ENCODE measurements at places on chromosomes 3 and 15.

GRCh38 chr15:36798366-36798765 lies 218.9 kb downstream of the CDIN1 start:
- DNase-seq = no peak

DNA sequence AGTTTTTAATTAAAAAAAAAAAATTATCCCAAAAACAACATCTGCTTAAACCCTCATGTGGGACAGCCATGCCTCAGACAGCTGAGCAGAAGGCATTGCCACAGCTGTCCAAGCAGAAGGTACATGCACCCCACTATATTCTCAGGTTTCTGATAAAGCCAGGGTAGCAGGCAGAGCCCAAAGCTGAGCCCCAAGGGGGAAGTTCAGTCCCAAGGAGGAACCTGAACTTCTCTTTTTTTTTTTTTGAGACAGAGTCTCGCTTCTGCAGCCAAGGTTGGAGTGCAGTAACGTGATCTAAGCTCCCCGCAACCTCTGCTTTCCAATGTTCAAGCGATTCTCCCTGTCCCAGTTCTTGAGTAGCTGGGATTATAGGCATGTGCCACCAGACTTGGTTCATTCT lies 33.2 kb downstream of the MKRN2 start:
- no peak for DNase-seq

DNA sequence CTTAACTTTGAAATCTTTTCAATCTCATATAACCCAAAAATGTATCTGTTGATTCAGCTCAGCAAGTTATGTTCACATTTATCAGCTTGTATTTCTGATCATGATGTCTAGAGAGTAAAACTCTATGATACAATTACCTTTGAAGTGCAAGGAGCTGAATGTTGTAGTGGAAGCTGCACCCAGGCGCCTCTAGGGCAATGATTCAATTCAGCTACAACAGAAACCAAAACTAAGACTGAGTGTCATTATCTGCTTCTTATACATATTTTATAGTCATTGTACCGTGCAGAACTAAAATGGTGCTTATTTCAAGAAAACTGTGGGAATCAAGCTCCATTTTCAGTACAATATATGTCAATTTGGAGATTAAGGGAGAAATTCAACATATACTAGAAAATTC lies 1237.5 kb downstream of the ZPLD1 start:
- DNase-seq = no peak

- DNase-seq = no peak
Measured at GRCh38 chr15:40050788-40051470, 11.9 kb upstream of the SRP14 start.

GRCh38 chr3:165814380-165814779 lies 22.8 kb downstream of the BCHE start:
- no peak for DNase-seq

DNA sequence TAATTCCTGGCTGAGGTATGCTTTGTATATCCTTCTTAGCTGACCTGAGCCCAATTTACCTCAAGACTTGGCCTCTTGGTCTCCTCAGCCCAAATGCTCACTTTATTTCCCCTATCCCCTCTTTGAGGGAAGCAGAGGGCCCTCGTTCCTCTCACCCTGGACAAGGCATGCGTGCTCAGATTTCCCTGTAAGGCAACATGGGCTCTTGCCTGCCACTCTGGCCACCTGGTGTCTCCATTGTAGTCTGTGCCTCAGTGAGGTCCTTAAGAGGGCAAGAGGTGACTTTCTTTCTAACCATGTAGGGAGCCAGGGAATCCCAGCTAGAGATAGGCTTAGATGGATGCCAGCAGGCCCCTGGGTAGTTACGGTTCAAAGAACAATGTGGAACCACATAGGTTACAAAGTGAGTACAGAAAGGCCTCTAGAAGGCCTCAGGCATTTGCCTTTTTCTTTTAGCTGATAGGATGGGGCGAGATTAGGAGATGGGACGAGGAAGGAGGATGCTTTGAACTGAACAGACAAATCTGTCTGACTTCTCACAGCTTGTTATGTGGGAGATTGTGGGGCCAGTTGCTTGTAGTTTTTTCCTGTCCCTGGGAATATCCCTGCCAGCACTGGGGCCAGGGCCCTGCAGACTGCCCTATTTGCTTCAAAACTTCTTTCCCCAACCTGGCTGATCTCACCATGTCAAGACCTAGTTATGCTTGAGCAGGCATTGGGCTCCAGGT lies 1.1 kb upstream of the INTS14 start:
- no peak for DNase-seq

GRCh38 chr15:47640079-47640478 lies 77.2 kb upstream of the SEMA6D start:
- DNase-seq = no peak

DNA sequence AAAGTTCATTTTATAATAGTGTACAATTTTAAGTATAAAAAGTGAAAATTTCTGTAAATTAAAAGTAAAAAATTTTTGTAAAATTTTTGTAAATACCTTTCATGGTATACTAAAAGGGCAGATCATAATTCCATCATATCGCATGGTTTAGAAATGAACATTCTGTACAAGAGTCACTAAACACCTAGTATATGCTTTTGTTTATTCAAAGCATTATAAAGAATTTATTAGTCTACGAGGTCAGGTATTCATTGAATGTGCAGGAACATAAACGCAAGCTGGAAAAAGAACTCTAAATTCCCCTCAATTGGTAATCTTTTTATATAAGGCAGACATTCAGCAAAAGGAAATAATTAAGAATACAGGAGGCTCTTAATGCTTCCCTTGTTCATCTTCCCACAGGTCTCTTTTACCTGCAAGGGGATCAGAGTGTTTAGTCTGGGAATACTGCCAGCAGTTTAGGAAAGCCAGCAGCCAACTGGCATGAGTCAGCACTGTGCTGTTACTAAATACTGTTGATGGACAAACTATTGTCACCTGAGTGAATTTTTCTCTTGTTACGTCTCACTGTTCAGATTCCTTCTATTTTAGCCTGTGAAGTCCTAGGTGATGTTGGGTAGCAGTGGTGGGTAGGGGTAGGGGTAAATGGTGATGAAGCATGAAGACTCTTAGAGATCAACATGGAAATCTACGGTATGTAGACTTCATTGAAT lies 70.1 kb downstream of the UQCC5 start:
- no peak for DNase-seq

DNA sequence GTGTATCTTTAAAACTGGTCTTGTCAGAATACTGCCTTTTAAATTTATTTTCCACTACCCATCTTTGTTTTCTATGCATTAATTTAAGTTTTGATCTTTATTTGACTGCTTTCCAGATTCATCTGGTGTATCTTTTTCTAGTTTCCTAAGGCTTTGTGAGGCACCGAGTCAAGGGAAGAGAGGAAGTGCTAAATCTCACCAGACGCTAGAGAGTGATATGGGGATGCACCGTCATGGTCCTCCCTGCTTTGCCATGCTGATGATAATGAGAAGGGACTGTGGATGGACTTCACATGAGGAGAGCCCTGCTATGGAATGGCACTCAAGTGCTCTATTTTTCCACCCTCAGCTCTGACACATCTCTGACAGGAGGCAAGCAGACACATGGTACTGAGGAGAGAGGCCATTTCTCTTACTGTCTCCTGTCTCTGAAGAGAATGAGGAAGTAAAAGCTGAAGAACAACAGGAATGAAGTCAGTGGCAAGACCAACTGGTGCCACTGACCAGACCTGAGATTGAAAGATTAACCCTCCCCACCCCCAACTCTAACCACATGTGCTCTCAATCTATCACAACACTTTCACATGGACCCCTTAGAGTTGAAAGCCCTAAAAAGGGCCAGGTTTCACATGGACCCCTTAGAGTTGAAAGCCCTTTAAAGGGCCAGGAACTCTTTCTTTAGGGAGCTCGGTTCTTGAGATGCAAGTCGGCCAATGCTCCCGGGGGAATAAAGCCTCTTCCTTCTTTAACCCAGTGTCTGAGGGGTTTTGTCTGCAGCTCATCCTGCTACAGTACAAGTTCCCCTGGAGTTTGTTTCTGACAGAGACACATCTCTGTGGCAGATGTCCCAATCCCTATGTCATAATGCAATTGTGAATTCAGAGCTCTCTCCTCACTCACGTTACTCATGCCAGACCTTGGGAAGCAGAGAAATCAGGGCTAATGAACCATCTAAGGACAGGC lies at the start of gene IQCF2:
Gene IQCF2 (plus strand): TSS at position 913 of the 963 bp plus-strand sequence. CDS start 52 bp downstream, outside the sequence.
- DNase-seq = no peak

DNA sequence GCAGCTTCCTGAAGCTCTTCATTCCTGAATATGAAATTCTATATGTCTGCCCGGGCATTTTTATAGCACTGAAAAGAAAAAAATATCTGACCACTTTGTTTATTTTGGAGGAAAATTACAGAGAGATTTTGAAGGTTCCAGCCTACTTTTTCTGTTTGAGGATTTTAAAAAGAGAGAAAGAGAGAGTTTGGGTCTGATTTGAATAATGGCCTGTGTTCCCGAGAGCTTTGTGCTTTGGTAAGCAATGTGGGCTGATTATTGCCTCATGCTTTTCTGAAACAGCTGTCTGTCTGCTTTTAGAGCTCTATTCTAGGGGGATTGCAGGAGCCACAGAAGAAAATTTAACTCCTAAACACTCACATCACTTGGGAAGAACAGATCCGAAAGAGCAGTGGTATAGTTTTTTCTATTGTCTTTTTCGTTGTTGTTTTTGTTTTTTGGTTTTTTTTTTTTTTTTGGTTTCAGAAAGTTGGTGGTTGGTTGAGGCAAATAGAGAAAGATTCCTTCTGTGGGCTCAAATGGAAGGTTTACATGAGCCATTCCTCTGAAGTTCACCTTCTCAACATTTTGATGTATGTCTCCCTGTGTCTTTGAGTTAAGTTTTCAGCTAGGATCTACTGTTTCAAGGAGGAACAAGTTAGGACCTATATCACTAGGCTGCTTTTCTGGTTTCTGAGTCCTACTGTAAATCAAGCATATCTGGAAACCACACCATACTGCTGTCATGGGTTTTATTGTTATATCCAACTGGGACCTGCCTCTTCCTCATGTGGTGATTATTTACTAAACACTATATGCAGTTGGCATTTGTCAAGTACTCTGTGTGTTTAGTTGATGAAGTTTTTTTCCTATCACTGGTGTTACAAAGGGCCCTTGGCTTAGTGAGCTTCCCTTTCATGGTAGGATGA lies 178.9 kb downstream of the KCNMB2 start:
- DNase-seq = no peak

DNA sequence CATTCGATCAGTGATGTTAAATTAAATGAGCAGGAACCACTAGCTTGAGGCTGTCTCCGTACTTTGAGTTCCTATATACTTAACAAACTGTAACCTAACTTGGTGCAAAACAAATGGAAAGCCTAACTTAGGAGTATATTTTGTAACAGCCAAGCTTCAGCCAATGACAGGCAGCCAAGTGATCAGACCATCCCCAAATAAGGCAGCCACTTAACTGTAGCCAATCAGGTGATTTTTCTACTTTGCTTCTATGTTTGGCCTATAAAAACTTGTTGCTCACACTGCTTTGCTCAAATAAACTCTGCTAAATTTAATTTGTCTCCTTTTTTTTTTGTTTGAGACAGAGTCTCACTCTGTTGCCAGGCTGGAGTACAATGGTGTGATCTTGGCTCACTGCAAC lies 19.3 kb upstream of the ZNF770 start:
- no peak for DNase-seq

- DNase-seq = no peak
Measured at GRCh38 chr3:61561374-61562041, at the start of gene PTPRG. TSS of gene PTPRG (plus strand) at chr3:61561571. CDS start at chr3:61562288, 717 bp downstream.

GRCh38 chr3:152272771-152273242 lies 4.1 kb downstream of the MBNL1 start:
- DNase-seq = no peak

DNA sequence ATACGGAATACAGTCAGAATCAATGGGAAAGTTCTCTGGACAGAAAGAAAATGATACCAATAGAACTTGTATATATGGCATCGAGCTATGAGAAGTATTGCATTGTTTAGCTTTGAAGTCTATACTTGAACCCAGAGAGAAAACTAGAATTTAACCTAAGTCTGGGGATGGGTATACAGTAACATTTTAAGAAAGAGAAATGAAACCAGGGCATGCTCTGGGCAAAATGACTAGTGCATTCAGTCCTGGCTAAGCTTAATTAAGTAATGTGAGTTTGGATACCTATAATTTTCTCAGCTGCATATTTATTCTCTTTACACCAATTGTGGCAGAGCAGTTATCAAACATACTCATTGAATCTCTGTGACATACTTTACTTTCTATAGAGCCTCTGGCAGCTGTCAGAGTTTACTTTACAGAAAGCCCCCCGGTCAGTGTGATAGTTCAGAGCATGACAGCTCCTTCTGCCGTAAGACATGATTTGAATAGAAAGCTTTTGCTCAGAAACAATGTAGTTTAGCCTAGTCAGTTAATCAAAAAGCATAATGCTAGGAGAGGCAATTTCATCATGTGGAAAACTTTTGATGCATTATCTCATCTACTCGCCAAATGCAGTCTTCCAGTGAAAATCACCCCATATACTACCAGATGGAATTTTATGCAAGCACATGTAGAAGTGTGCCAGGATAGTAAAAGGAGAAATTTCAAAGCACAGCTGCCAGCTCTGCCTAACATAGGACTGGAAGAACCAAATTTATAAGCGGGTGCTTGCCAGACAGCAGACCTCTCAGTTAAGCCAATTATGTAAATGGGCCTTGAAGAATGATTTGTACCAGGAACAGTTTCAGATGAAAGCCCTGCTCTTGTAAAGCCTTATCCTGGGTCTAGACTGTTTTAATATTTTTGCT lies 40.7 kb downstream of the OXSM start:
- no peak for DNase-seq

DNA sequence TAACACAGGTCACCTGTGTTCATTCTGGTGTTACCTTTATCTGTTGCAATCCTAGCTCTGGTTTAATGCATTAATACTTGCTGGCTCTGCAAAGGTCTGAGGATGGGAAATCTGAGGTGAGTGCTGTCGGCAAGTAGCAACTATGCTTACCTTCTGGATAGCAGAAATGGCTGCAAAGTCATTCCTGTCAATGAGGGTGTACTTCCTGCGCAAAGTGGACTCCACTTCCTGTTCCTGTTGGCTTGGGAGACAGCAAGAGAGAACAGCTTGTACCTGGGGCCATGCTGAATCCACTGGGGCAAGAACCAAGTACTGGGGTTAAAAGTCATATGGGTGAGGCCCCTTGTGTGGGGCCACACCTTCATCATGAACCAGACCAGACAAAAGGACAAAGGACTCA lies 37.3 kb downstream of the KIF9 start:
- DNase-seq = no peak

DNA sequence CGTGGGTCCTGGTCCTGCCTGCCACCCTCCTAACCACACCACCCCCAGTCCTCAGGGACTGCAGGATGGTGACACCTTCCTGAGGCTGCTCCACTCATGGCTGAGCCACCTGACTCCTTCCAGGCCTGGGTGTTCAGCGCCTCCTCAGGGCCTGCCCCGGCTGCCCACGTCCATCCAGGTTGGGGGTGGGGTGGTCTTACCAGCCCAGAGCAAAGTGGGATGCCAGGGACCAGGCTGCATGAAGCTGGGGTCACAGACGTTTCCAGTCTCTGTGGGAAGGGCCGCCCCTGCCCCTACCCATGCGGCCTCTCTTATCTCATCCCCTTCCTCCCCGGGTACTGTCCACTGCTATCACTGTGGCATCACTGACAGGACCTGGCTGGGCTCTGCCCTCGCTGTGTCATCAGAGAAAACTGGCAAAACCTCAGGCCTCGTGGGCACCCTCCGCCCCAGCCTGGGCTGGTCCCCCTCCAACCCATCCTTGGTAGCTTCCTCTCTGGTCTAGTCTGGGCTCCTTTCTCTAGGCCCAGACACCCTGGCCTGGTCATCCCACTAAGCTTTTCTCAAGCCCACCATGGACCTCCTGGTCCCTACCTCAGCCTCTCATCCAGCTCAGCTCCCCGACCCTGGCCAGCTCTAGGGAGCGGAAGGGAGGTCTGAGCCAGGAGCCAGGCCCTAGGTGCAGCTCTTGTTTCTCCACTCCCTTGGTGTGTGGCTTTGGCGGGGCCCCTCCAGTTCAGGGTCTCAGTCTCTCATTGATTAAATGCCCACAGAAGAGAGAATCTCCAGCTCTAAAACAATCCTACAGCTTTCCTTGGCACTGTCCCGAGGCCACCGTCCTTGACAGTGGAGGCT lies 32.9 kb downstream of the WNT7A start:
- no peak for DNase-seq

All from naive thymus-derived CD8-positive, alpha-beta T cell (primary cell).